ENCODE measurements at places on chromosomes 6 and 20.

DNA sequence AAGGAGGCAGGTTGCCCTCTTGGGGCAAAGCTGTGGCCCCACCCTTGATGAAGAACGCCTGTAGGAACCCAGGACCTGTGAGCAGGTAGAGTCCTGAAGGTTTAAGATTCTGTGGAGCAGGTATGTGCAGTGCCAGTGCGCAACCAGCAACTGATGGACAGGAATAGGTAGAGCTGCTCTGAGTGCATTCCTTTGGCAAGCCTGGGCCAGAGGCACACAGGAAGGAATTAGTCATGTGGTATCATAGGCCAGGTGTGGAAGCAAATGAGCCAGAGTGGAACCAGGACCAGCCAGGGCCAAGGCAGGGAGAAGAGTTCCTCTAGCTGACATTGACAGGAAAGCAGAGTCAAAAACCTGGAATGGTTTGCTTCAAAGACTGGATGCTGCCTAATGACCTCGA is 1.4 kb upstream of the KHDC1 start:
- DNase-seq: no peak

GRCh38 chr20:43761386-43762340 is 34.9 kb upstream of the GTSF1L start:
- no peak for DNase-seq

GRCh38 chr6:2111162-2111677 is 134.2 kb downstream of the GMDS start:
- DNase-seq: peak; percentile 4

DNA sequence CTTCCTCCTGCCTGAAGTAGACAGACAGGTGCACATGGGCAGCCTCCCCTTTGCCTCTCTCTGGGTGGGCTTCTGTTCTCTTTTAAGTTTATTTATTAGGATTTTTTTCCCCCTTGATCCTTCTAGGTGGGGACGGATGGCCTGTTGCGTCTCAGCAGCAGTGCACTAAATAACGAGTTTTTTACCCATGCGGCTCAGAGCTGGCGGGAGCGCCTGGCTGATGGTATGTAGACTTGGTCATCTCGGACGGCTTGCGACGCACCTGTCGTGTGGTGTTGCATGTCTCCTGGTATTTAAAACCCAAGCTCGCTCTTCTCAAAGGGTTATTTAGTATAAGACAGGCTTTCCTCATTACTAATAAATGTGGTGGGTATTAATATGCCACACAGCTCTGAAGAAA is 73.3 kb downstream of the ASXL1 start:
- no peak for DNase-seq

GRCh38 chr6:117264369-117264691 is 1.0 kb upstream of the VGLL2 start:
- no peak for DNase-seq

GRCh38 chr6:57158658-57159057 is 13.5 kb upstream of the BAG2 start:
- no peak for DNase-seq

DNA sequence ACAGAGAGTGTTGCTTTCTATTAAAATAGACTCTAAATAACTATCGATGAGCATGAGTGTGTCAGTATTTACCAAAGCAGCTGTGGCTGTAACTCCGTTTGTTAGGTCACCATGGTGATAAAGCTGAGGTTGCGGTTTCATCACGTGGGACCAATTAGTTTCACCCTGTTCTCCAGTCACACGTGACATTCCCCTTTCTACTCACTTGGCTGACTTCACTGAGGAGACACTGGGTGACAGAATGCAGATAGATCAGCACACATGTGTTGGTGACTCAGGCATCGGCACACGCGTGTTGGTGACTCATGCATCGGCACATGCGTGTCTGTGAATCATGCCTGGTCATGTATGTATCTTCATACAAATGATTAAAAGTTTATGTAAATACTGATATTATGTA is 285.4 kb downstream of the THBS2 start:
- DNase-seq: no peak

GRCh38 chr6:89432875-89433251 is at the start of gene ANKRD6:
Gene ANKRD6 (plus strand): TSS chr6:89433152. CDS start chr6:89566977, 133,825 bp downstream.
- DNase-seq: peak; percentile 87
